ENCODE measurements at places on chromosomes 12 and 14.

GRCh38 chr12:49954863-49955830 lies 4.6 kb downstream of the AQP2 start:
- no peak for DNase-seq

DNA sequence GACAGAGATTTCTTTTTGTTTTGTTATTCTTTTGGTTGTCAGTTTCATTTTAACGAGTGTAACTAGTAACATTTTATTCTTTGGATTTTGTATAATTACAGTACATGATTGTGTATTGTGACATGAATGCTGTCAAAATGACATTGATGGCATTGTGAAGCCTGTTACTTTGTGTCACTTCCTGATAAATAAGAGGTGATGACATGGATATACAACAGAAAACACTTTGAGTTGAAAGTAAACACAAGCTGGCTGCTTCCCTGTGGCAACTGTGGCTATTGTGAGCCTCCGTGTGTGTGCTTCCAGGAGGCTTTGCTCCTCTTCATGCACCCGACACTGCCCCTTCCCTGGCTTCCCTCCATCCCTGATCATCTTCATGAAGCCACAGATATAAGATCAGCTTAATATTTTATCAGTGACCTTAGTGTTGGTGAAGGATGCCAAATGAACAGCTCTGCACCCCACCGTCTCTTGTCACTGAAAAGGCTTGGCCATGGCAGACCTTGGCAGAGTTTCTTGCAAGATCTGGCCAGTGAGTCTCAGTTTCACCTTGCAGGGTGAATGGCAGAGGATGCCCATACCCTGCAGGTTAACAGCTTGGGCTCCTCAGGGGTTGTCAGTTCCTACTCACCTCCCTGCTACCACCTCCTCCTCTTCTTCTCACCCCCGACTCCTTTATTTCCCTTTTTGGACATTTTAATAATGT lies 191.9 kb downstream of the EPS8 start:
- DNase-seq, result no peak

- DNase-seq, result no peak
These were observed 807.5 kb downstream of the VRK1 start for GRCh38 chr14:97604731-97605130.

DNA sequence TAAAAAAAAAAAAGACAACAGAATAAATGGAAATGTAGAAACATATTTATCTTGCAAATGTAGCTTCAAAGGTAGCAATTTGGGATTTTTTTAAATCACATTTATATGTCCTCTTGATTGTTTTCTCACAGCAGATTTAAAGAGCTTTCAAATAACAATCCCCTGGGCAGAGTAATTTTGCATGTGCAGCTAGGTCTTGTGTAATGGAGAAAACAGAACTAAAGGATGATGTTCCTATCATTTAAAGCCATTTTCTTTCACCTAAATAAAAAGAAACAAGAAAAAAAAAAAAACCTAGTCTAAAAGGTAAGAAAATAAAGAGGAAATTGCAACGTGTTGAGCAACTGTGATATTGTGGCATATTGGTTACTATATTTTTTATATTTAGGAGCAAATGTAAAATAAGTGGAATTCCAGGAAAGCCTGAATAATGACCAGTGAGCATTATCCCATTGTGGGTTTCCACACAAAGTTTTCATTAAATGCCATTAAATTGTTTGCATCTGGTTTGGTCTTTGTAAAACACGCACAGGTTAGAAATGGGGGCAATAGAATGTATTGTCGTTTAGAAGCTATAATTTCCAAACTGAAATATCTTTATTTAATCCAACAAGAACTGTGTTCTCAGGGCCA lies 215.6 kb downstream of the SLC6A15 start:
- no peak for DNase-seq

- no peak for DNase-seq
These were observed 362.3 kb upstream of the NOVA1 start for GRCh38 chr14:26959972-26960660.

DNA sequence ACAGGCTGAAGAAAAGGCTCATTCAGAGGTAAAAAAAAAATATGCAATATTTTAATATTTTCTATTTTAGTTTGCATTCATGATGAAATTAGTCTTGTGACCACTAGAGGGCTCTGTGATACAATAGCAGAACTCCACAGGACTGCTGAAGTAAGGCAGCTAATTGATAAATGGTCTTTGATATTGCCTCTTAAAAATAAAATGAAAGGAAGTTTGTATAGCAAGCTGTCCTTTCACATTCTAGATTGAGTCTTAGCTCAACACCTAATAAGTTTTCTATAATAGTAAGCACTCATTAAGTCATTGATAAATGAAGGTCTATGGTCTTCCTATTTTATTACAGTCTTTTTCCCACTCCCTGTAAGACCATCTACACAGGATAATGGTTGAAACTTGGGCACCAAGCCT lies 315.7 kb downstream of the NAV3 start:
- DNase-seq, result no peak

DNA sequence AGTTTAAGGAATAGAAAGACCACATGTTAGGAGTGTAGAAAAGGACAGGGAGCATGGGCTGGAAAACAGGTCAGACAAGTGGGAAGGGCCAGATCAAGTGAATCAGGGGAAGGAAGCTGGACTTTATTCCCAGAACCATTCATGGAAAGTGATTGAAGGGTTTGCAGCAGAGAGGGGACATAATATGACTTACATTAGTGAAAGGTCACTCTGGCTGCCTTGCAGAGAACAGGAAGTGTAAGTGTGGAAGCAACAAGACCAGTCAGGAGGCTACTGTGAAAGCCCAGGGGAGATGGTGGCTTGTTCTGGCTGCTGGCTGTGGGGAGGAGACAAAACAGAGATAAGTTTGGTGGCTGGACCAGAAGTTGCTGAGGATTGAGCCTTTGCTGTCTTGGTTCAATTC lies 69.1 kb downstream of the VCPKMT start:
- DNase-seq, result no peak

- DNase-seq, result no peak
These were observed 80.8 kb downstream of the ANO2 start for GRCh38 chr12:5864301-5864700.

- DNase-seq, result no peak
These were observed 195.9 kb upstream of the FBXO33 start for GRCh38 chr14:39628087-39628486.

GRCh38 chr14:70340002-70340401 lies 19.5 kb downstream of the COX16 start:
- no peak for DNase-seq

DNA sequence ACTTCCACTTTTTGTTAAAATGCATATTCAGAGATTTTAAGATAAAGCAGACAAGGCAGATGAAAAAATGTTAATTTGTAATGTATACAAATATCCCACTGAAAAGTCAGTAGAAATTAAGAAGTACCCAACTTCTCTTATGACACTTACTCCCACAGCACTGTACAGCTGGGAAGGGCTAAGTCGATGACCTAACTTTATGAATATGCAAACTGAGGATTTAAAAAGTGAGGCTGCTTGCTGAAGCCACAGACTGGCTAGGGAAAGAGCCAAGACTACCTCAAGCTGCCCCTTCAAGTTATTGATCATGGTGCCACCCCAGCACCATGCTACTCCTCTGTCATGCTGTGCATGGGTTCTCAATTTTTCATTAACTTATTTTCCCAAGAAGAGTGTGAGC lies 17.0 kb downstream of the PPM1H start:
- DNase-seq, result no peak

GRCh38 chr12:38162013-38162412 lies 154.6 kb upstream of the ALG10B start:
- DNase-seq, result no peak

GRCh38 chr12:58079806-58080205 lies 138.4 kb downstream of the ATP23 start:
- no peak for DNase-seq

DNA sequence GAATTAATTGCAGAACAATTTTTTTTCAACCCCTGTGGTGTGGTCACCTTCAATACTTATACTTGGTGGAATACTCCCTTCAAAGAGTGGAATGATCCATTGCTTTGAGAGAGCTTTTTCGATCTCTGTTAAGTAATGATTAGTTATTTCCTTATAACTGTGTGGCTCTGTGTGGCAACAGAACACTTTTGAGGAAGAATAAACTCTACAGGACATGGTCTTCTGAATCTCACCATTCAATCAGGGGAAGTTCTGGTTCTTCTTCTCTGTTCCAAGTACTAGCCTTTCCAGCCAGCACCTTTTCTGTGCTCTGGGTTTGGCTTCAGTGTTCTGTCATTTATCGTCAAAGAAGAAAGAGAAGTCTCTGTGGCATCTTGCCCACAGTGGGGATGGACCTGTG lies 369.2 kb downstream of the ZFP36L1 start:
- DNase-seq, result no peak

GRCh38 chr12:75883241-75883640 lies 148.3 kb downstream of the PHLDA1 start:
- no peak for DNase-seq

DNA sequence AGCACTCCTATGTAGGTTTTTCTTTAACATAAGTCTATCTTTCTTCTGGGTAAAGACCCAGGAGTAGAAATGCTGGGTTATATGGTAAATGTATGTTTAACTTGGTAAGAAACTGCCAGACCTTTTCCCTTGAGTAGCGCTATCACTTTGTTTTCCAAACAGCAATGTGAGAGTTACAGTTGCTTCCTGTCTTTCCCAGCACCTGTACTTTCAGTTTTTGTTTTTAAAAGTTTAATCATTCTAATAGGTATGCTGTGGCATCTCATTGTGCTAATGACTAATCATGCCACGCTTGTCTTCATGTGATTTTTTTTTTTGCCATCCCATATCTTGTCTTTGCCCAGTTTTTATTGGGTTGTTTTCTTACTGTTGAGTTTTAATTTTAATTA lies 28.1 kb downstream of the GIT2 start:
- peak; percentile 60 for DNase-seq

GRCh38 chr14:21090194-21090939 lies 8.1 kb downstream of the ZNF219 start:
- no peak for DNase-seq

GRCh38 chr14:24129410-24129998 lies 955 bp upstream of the FITM1 start:
- no peak for DNase-seq

GRCh38 chr14:94560751-94561655 lies at the start of gene SERPINA4:
Gene SERPINA4 (plus strand): TSS chr14:94561442. CDS start chr14:94563483, 2,041 bp downstream.
- no peak for DNase-seq

DNA sequence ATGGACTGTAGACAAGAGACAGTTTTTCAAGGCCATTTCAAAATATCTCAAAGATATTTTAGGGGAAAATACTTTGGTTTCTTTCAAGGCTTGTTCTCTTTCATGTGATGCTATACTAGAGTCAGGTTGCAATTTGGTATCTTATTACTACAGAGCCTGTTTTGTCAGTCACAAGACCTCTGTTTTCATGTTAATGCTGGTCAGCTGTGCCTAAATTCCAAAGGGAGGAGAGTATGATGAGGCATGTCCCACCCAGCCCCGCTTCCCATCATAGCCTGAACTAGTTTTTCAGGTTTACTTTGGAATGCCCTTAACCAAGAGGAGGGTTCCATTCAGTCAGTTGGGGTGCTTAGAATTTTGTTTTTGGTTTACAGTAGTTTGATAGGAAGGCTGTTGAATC lies 52.6 kb downstream of the GPHB5 start:
- DNase-seq, result no peak

DNA sequence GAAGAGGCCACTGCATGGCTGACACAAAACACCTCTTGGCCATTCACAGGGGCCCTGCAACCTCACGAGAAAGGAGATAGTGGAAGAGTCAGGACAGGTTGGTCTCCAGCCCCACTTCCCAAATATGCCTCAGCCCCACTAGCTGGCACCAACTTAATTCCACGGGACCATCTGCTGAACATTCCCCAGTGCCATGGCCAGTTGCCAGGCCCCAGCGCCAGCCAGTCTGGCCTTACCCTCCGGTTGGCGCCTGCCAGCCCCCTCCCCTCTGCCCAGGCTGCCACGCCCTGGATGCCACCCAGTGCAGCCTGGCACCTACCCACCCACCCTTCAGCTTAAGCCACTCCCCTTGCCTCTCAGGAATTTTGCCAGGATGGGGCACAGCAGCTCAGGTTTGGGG lies 21.2 kb upstream of the HSPB8 start:
- no peak for DNase-seq

- no peak for DNase-seq
These were observed 69.8 kb downstream of the MAP1LC3B2 start for GRCh38 chr12:116628989-116629388.

Measured in T-helper 2 cell (primary cell).